ENCODE measurements at places on chromosomes 1 and 21.

DNA sequence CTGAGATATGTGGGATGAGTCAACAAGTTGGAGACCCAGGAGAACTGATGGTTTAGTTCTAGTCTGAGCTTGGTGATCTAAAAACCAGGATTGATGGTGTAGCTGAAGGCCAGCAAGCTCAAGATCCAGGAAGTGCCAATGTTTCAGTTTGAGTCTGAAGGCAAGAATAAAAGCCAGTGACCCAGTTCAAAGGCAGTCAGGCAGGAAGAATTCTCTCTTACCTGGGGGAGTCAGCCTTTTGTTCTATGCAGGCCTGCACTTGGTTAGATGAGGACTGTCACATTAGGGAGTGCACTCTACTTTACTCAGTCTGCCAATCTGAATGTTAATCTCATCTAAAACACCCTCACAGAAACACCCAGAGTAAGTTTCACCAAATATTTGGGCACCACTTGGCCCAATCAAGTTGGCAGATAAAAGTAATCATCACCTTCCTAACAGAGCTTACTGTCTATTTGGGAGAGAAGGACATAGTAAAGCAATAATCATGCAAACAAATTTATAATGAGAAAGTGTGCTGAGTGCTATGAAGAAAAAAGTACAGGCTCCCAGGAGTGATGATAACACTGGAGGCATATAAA, 63.4 kb downstream of the TSEN15 start:
- DNase-seq, result no peak

DNA sequence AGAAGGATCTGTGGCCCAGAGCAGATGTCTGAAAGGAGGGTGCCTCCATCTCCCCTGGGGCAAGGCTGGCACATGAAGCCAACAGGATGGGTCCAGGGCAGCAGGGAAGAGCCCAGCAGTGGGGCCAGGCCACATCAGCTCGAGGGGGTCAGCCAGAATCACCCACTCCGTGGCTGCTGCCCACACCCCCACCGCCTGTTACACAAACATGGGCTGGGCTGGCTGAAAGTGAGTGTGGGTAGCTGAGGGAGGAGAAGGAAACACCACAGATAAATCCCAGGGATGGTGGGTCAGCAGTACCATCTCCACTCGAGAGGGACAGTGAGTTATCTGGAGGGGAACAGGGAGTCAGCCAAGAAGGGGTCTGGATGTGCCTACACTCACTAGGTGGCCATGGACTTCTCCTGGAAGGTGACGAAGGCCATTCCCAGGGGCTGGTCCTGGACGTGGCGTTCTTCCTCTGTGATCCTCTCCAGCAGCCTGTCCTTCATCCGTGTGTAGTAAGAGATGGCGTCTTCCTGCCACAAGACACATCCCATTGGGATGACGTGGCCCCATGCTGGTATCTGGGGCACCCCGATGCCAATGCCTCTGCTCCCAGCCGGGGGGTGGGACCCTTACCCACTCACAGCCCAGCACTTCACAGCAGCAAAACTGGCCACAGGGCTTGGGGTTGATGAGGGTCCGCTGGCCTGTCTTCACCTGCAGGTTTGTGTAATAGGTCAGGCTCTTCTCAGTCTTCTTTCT, 20.2 kb downstream of the TMEM63A start:
- no peak for DNase-seq

GRCh38 chr21:45326169-45326851, 38.6 kb upstream of the POFUT2 start:
- no peak for DNase-seq

DNA sequence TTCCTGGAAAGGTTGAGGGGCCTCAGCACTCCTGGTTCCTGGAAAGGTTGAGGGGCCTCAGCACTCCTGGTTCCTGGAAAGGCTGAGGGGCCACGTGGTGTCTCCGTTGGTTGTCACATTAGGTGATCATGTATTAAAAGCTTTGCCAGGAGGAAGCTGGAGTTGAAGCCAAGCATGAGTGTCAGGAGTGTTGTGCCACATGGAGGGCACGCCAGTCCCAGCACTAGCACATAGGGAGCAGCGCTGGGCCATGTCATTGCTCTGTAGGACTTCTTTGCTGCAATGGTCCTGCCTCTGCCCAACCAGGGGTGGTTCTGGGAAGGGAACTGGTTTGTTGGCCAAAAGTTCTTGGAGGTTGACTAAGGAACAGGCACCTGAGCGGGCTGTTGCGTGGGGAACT, 13.3 kb downstream of the ATP5PO start:
- no peak for DNase-seq

DNA sequence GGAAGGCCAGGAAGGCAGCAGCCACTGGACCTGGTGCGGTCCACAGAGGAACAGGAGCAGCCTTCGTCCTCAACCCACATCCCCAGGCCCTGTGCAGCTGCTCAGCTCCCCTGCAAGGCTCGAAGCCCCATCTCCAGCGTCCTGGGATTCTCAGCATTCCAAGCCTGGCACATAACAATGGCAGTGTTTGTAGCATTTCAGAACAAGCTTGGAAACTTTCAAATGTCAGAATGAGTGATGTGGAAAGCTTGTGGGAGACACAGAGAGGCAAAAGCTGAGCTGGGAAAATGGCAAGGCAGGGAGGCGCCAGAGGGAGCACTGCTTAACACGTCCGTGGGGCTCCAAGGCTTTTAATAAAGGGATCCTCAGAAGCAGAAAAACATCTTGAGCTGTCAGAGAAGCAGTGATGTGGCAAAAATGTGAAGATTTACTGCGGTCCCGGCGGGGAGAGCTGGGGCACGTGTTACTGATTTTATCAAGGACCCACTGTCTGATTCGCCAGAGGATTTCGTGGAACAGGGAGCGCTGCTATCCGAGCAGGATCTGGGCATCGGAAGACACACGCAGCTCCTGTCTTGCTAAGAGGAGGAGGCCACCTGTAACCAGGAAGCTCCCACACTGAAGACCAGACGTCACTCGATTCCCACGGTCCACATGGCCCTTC, 38.1 kb downstream of the TOMM20 start:
- no peak for DNase-seq

GRCh38 chr1:114088392-114089299, 65.0 kb downstream of the SYT6 start:
- DNase-seq, result no peak

DNA sequence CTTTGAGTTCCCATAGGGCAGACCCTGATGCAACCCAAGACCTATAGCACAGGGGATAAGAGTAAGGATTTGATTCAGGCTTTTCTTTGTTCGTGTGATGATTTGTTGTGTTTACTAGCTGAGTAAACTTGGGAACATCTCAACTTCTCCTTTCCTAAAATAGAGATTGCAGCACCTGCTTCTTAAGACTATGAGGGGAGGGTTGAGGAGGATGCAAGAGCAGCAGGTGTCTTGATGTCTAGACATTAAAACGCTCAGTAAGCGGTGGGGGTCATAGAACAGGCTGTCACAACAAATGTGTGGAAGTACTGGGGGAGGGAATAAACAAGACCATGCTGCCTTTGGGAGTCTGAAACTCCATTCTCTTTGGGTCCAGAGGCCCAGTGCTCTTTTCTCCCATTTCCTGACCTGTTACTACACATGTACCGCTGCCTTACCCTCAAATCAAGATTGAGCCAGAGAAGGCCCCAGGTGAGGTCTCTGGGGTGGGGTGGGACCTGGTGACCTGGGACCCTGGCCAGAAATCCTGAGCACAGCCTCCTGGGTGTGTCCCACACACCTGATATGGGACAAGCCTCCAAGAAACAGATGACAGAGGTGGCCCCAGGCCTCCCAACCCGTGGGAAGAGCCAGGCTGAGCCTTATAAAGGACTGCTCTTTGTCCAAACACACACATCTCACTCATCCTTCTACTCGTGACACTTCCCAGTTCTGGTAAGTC, at the start of gene S100A7A:
TSS of gene S100A7A (plus strand) at position 671 of the 721 bp plus-strand sequence. CDS start 1,563 bp downstream, outside the sequence.
- no peak for DNase-seq

GRCh38 chr1:162926906-162927305, 65.9 kb upstream of the CCDC190 start:
- no peak for DNase-seq

GRCh38 chr1:182235604-182235951, 156.0 kb downstream of the GLUL start:
- no peak for DNase-seq

GRCh38 chr1:69263921-69264391, 303.8 kb upstream of the LRRC7 start:
- DNase-seq, result no peak

GRCh38 chr1:232263452-232263851, 366.5 kb downstream of the SIPA1L2 start:
- DNase-seq, result no peak

DNA sequence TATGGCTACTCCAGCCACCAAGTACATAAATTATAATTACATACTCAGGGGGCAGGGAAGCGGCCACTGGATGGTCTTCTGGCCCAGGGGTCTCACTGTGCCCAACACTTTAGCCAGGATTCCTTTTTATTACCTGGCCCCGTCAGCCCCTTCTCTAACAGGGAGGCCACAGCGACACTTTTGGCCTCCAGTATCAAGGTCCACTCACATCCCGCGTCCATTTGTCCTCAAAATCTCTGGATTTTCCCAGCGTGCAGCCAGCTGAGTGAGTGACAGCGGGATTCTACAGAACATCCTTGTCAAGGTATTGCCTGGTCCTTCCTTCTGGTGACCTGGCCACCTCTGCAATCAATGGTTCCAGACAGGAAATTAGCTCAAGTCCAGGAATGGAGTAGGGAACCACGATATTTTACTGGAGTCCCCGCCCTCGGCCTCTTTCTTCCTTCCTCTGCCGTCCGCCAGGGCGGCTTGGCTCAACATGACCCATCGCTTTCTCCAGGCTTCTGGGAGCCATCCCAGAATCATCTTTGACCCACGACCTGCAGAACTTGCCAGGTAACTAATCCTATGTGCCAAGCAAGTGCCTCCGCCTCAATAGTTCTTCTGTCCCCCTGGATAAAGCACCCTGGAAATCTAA, 2.7 kb upstream of the COL6A2 start:
- DNase-seq, result no peak

Data from CD4-positive, alpha-beta T cell treated with Interleukin-15 for 4 hours (primary cell).